ENCODE measurements at places on chromosomes 4 and X. TPM values are rescaled to one million over a fixed set of nuclear protein-coding genes. Genes with fewer than 3 reads are reported as not detected.

RNF113A gene
- 12.2 TPM for total RNA-seq

SMIM10 gene
- 0.31 TPM for total RNA-seq

SSX4B gene
- total RNA-seq = not detected

ARHGAP36 gene
- 0.31 TPM for total RNA-seq

Measured in parietal lobe (tissue), 2 donors.